AG08395 (cell line): ENCODE measurements at places on chromosomes 1 and 21.

- DNase-seq: no peak
Measured at GRCh38 chr1:53468374-53468773, 9.2 kb downstream of the DMRTB1 start.

DNA sequence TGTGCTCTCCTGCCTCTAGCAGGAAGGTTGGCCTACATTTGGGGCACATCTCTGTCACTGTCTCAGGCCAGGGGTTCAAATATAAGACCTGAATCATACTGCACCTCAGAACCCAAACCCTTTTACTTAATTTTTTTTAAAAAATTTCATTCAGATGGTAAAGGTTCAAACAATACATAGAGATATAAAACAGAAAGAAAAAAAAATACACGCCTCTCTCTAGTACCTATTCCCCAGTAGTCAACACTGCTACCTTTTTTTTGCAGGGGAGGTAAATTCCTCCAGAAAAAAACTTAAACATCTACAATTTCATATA is 32.9 kb downstream of the MAPKAPK2 start:
- DNase-seq: no peak

GRCh38 chr1:247407180-247407616 is 8.8 kb upstream of the NLRP3 start:
- no peak for DNase-seq

DNA sequence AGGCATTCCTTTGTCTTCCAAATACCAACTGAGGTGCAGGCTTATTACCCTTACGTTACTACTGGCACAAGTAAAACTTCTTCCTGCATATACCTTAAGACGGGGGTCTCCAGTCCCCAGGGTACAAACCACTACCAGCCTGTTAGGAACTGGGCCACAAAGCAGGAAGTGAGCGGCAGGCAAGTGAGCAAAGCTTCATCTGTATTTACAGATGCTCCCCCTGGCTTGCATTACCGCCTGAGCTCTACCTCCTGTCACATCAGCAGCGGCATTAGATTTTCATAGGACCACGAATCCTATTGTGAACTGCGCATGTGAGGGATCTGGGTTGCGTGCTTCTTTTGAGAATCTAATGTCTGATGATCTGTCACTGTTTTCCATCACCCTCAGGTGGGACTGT is 113.1 kb downstream of the SLC45A1 start:
- no peak for DNase-seq

GRCh38 chr1:186617926-186618325 is 62.3 kb downstream of the PTGS2 start:
- DNase-seq: peak; percentile 9

GRCh38 chr1:162009501-162010174 is 14.0 kb downstream of the OLFML2B start:
- no peak for DNase-seq

GRCh38 chr21:15195104-15195503 is 130.3 kb upstream of the NRIP1 start:
- DNase-seq: no peak

GRCh38 chr1:12191242-12192032 is 24.6 kb downstream of the TNFRSF1B start:
- no peak for DNase-seq

DNA sequence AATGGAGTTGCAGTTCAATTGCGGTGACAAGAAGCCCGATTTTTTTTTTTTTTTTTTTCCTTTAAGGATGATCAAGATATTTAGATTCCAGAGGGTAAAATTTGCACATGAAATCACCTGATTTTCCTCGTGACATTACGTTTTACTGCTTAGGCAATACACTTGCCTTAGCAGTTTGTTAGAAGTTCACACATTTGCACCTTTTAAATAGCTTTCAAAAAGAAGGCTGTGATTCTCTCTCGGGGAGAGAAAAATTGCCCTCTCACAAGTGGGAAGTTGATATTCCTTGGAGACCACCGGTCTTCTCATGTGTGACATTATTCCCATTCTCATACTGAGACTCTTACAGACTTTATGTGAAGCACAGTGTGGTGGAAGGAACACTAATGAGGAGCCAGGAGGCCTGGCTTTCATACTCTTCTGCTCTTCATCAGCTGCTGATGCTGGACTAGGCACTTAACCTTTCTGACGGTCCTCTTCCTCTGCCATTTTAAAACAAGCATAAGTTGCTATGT is 69.8 kb upstream of the HSPA13 start:
- DNase-seq: no peak

- no peak for DNase-seq
Measured at GRCh38 chr1:180949616-180950000, 36.9 kb downstream of the KIAA1614 start.

- DNase-seq: no peak
Measured at GRCh38 chr1:221376286-221376685, 365.6 kb downstream of the DUSP10 start.

DNA sequence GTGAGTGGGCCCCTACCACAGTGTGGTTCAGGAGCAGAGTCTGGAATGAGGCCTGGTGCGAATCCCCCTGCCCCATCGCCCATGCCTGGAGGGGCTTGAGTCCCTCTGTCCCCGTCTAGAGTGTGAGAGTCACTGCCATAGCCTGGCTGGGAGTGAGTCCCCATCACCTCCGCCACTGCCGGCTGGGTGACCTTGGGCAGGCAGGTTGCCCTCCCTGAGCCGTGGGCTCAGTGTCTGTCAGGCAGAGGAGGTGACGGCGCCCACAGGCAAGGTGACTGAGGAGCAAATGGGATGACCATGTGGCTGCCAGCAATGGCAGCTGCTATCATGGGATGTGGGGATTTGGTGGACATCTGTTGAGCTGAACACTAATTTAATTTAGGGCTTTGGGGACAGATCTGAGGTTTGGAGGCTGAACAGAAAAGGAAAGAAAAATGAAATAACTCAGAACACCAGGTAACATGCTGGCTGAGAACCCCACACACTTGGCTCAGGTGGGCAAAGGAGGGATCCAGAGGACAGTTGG is 38.1 kb upstream of the GPR153 start:
- no peak for DNase-seq

DNA sequence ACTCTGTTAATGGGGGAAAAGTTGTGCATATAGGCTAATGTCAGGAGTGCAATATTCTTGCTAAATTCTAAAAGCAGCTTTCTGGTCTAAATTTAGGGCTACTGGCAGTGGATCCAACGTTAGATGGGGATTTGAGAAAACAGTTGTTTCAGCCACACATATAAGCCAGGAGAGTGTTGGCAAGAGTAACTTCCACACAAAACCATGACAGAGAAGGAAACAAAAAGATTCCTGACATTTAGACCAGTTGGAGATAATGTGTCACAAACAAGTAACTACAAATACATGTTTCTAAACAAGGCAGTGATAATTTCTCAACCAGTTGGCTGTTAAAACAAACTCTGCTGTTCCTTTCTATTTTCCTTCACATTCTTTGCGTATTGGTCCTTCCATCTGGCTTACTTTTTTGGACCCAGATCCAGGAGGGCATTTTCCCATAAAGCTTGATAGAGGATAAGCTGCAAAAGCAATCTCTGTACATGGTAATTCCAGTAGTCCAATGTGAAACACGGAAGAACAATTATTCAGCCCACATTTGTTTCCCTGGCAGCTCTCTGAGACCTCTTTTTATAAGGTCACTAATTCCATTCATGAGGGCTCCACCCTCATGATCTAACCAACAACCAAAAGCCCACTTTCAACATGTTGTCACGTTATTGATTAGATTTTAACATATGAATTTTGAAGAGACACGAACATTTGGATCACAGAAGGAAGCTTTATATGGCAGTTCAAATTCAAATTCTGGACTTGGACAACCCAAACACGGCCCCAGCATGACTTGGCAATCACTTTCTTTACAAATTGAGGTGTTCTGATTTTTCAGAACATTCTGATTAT is 1888.6 kb downstream of the MRPL39 start:
- no peak for DNase-seq

- DNase-seq: no peak
Measured at GRCh38 chr1:27592232-27592930, 11.6 kb downstream of the AHDC1 start.

DNA sequence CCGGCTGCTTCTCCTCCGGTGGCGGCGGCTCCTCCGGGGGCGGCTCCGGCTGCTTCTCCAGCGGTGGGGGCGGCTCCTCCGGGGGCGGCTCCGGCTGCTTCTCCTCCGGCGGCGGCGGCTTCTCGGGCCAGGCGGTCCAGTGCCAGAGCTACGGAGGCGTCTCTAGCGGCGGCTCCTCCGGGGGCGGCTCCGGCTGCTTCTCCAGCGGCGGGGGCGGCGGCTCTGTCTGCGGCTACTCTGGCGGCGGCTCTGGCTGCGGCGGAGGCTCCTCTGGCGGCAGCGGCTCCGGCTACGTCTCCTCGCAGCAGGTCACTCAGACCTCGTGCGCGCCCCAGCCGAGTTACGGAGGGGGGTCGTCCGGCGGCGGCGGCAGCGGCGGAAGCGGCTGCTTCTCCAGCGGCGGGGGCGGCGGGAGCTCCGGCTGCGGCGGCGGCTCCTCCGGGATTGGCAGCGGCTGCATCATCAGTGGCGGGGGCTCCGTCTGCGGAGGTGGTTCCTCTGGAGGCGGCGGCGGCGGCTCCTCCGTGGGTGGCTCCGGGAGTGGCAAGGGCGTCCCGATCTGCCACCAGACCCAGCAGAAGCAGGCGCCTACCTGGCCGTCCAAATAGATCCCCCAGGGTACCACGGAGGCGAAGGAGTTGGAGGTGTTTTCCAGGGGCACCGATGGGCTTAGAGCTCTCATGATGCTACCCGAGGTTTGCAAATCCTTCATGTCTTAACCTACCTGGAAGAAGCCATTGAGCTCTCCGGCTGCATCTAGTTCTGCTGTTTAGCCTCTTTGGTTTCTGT is 2.0 kb downstream of the LORICRIN start:
- peak; percentile 24 for DNase-seq

DNA sequence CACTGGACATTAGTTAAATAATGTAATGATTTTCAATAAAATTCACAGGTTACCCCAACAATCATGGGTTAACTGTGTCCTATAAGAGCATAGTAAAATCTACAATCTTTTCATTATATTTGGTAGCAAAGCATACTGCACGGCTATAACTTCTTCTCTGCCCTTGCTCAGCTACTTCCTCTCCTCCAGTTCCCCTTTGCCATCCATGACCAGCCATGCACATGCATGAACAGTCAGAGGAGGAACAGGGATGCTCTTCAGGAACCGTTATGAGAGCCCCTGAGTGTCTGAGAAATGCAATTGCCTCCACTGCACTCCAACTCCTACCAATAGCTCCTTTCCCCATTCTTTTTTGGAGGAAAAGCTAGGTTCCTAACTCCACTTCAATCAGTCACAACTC is 646.7 kb downstream of the LTN1 start:
- no peak for DNase-seq

- peak; percentile 83 for DNase-seq
Measured at GRCh38 chr1:6603915-6604558, 1.4 kb upstream of the KLHL21 start.

GRCh38 chr1:27542463-27543273 is 52.7 kb upstream of the WASF2 start:
- no peak for DNase-seq

DNA sequence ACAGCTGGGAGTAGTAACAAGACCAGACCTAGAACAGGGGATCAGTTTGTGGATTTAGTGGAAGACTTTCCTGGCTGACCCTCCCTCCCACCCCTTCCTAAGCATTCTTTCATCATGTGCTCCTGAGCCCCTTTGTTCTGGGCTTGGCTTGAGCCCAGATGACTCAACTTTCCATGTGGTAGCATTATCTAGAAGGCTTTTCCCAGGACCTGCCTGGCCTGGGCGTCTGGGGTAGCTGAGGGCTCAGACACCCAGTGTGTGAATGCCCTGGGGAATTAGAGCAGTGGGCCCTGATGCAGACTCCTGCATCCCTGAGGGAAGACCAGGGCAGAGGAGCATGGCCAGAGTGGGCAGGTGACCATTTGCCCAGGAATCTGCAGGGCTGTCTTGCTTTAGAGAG is 44.1 kb upstream of the TSPAN2 start:
- no peak for DNase-seq

GRCh38 chr1:213457186-213457585 is 406.1 kb downstream of the RPS6KC1 start:
- DNase-seq: no peak

DNA sequence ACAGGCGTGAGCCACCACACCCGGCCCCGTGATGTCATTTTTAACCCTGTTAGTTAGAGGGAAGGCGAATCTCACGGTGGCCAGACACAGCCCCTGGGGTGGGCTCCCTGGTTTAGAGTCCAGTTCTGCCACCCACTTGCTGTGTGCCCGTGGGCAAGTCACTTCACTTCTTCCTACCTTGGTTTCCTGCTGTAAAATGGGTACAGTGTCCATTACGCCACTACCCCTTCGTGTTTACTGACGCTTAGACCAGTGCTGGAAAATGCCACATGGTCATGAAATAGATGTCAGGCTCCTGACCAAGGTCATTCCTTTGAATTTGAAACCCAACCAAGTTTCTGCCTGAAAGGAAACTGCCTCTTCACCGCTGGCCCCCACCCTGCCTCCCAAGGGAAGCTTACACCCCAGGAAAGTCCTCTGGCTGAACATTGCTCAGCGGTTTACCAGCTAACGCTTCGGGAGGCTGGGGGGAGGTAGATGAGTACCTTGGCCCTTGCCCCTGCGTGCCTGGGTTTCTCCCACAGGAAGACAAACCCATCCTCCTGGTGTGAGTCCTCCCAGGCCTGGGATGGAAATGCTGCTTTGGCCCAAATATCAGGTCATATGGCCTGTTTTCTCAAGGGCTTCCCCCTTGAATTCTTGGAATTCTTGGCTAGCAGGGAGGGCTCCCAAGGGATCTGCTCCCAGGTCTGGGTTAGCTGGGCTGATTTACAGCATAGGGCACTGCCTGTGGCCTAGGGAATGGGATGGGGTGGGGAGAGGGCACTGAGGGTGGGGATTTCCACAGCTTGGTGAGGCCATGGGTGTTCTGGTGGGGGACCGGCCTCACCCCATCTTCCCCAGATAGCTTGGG is 7.6 kb upstream of the AADACL4 start:
- DNase-seq: peak; percentile 85

DNA sequence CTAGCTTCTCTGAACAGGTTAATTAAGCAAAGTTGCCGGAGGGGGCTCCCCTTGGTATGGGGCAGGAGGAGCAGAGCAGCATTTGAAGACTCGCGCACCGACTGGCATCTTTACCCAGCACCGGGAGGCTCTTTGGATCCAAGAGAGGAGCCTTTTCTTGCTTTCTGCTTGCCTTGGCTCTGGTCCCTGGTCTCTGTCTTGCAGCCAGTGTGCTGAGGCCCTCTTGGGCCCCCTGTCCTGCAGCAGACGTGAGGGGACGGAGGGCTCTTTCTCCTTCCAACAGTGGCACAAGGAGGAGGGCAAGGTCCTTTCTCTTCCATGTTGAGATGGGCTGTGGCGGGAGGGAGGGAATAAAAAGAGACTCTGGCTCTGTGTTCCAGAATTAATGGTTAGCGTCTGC is 45.6 kb downstream of the ZBTB18 start:
- DNase-seq: no peak

- peak; percentile 38 for DNase-seq
Measured at GRCh38 chr1:178057912-178058534, 35.9 kb upstream of the RASAL2 start.

- peak; percentile 61 for DNase-seq
Measured at GRCh38 chr1:56901716-56902115, 47.1 kb downstream of the C8A start.

GRCh38 chr1:55542901-55543504 is 327.8 kb upstream of the USP24 start:
- DNase-seq: no peak

- peak; percentile 54 for DNase-seq
Measured at GRCh38 chr1:26998429-26999300, 5.2 kb downstream of the TRNP1 start.

GRCh38 chr1:162169031-162169790 is 99.7 kb downstream of the NOS1AP start:
- DNase-seq: no peak

- no peak for DNase-seq
Measured at GRCh38 chr1:177902266-177902665, 67.6 kb downstream of the SEC16B start.

GRCh38 chr1:212430955-212431394 is 1.7 kb upstream of the NENF start:
- no peak for DNase-seq
